Tibial artery (tissue), 4 donors: ENCODE measurements at places on chromosomes 1 and 21.

- H3K4me1 ChIP-seq, result peaks cover 3% of the 10 kb centered on the region
- H3K27ac ChIP-seq, result no peak overlapping the region
- no peak overlapping the region for H3K4me3 ChIP-seq
- H3K36me3 ChIP-seq, result no peaks in the 10 kb centered on the region
Observed at GRCh38 chr1:245079021-245079609, 75.7 kb upstream of the KIF26B start.

GRCh38 chr1:155678027-155678426 is 10.5 kb downstream of the YY1AP1 start:
- no peaks in the 10 kb centered on the region for H3K27me3 ChIP-seq
- H3K27ac ChIP-seq, result no peak overlapping the region
- no peak overlapping the region for H3K4me3 ChIP-seq

GRCh38 chr1:207362962-207363860 is 41.7 kb downstream of the CD55 start:
- H3K27me3 ChIP-seq, result no peaks in the 10 kb centered on the region
- no peak overlapping the region for H3K4me3 ChIP-seq
- no peaks in the 10 kb centered on the region for H3K4me1 ChIP-seq
- peaks cover 26% of the 10 kb centered on the region for H3K36me3 ChIP-seq

DNA sequence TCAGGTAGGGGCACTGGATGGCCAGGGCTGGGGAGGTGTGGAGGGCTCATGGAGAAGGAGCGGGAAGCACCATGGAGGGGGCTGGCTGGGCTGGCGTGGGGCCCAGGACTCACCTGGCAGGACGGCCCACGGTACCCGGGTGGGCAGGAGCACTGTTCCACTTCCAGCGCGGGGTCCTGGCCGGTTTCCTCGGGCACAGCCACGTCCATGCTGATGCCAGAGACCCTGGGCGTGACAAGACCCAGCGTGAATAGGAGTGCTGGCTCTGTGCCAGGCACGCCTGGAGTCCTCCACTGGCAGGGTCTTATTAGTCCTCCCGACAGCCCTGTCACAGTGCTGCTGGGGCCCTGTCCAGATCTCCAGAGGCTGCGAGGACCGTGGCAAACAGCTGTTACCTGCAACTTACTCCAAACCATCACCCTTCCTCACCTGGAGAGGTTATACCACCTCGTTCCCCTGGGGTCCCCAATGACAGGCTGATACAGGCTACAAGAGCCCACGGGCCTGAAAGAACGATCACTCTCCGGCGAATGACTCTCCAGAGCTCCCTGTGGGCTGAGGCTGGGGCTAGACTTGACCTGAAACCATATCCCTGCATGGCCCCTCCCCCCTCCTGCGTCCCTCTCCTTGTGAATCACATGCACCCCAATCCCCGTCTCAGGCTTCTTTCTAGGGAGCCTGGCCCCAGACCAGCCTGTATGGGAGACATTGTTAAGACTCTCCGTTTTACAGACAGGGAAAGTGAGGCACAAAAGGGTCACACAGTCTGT is 62.1 kb downstream of the HSPG2 start:
- H3K4me1 ChIP-seq, result peaks cover 23% of the 10 kb centered on the region
- no peak overlapping the region for H3K4me3 ChIP-seq
- no peaks in the 10 kb centered on the region for H3K27me3 ChIP-seq

- no peaks in the 10 kb centered on the region for H3K36me3 ChIP-seq
- H3K4me1 ChIP-seq, result no peaks in the 10 kb centered on the region
- no peak for DNase-seq
Observed at GRCh38 chr1:89952605-89953130, 42.2 kb upstream of the ZNF326 start.

- no peak overlapping the region for H3K27ac ChIP-seq
- H3K4me1 ChIP-seq, result no peaks in the 10 kb centered on the region
- no peak for DNase-seq
- peaks cover 56% of the 10 kb centered on the region for H3K27me3 ChIP-seq
- no peak overlapping the region for H3K4me3 ChIP-seq
Observed at GRCh38 chr1:10911490-10912166, 100.8 kb upstream of the TARDBP start.

GRCh38 chr1:53699981-53700380 is 39.0 kb downstream of the GLIS1 start:
- no peaks in the 10 kb centered on the region for H3K27me3 ChIP-seq
- DNase-seq, result no peak
- no peak overlapping the region for H3K4me3 ChIP-seq
- H3K36me3 ChIP-seq, result no peaks in the 10 kb centered on the region
- H3K4me1 ChIP-seq, result no peaks in the 10 kb centered on the region
- no peak overlapping the region for H3K27ac ChIP-seq

DNA sequence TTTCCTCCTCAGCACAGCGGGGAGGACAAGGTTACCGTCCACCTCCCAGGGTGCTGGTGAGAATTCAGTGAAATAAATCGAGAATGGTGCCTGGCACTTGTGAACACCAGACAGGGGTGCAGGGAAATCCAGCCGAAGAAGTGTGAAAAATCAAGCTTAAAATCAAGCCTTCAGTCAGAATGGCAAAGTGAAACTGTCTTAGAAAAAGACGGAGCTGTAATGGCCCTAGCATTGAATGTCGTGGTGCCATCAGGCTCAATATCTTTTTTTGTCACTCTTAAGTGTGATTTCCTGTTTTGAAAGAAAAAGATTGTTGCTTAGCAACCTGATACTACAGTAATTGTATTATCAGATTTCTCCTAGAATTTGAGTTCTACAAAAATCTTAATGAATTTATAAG is 22.1 kb downstream of the EDARADD start:
- H3K27ac ChIP-seq, result no peak overlapping the region
- no peak overlapping the region for H3K4me3 ChIP-seq
- H3K36me3 ChIP-seq, result no peaks in the 10 kb centered on the region
- no peak for DNase-seq
- peaks cover 3% of the 10 kb centered on the region for H3K27me3 ChIP-seq

GRCh38 chr1:85327759-85328158 is 51.3 kb upstream of the BCL10 start:
- no peaks in the 10 kb centered on the region for H3K36me3 ChIP-seq
- H3K4me1 ChIP-seq, result no peaks in the 10 kb centered on the region
- no peaks in the 10 kb centered on the region for H3K27me3 ChIP-seq
- no peak overlapping the region for H3K4me3 ChIP-seq
- no peak for DNase-seq
- H3K27ac ChIP-seq, result peak overlapping the region; percentile 6

DNA sequence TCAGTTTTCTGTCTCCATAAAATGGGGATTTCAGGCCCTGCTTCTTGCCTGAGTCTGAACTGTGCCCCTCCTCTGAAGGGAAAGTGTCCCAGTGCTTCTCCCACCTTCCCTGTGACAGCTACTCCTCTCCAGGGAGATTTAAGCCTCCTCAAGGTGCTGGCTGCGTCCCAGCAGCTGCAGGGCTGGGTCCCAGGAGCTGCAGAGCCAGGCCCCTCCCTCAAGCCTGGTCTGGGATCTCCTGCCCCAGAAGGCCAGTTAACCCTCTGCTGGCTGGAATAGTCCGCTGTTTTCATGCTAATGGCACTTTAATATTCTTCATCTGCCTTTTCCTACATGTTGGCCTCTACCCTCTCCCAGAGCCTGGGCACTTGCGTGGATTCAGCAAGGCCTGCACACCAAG is 99.0 kb downstream of the PLXNA2 start:
- H3K36me3 ChIP-seq, result peaks cover 8% of the 10 kb centered on the region
- peaks cover 28% of the 10 kb centered on the region for H3K4me1 ChIP-seq
- peak; percentile 32 for DNase-seq
- H3K4me3 ChIP-seq, result no peak overlapping the region
- H3K27me3 ChIP-seq, result no peaks in the 10 kb centered on the region
